Fibroblast of the conjunctiva (primary cell): ENCODE measurements at places on chromosomes 3 and 15.

- no peak for DNase-seq
These were observed 29.8 kb upstream of the CPB1 start for GRCh38 chr3:148797795-148798194.

GRCh38 chr3:179702271-179702947 is 49.6 kb downstream of the USP13 start:
- no peak for DNase-seq

DNA sequence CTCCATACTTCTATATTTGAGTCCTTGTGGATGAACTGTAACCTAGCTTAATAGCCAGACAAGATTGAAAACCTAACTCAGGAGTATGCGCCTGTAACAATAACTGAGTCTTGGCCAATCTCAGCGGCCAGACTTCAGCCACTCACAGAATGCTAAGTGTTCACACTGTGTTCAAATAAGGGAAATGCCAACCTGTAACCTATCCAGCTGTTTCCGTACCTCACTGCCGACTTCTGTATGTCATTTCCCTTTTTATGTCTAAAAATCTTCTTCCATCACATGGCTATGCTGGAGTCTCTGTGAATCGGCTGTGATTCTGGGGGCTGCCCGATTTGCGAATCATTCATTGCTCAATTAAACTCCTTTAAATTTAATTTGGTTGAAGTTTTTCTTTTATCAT is 169.2 kb downstream of the NFKBIZ start:
- no peak for DNase-seq

DNA sequence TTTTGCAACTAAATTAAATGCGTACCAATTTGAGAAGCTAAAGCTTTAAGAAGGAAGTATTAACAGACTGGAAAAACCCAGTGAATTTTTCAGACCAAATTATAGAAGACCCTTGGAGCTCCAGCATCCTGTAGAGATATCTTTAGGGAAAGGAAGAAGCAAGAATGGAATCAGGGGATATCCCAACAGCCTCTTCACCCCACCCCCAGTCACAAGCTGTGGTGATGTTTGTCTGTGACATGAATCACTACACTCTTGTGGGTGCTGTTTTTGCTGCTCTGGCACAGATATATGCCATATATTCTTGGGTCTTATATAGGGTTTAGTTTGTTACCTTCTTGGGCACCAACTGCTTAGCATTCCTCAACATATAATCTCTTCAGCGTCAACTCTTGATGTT is 78.5 kb upstream of the BCL6 start:
- no peak for DNase-seq

GRCh38 chr3:146491303-146491702 is 21.9 kb upstream of the PLSCR2 start:
- no peak for DNase-seq

DNA sequence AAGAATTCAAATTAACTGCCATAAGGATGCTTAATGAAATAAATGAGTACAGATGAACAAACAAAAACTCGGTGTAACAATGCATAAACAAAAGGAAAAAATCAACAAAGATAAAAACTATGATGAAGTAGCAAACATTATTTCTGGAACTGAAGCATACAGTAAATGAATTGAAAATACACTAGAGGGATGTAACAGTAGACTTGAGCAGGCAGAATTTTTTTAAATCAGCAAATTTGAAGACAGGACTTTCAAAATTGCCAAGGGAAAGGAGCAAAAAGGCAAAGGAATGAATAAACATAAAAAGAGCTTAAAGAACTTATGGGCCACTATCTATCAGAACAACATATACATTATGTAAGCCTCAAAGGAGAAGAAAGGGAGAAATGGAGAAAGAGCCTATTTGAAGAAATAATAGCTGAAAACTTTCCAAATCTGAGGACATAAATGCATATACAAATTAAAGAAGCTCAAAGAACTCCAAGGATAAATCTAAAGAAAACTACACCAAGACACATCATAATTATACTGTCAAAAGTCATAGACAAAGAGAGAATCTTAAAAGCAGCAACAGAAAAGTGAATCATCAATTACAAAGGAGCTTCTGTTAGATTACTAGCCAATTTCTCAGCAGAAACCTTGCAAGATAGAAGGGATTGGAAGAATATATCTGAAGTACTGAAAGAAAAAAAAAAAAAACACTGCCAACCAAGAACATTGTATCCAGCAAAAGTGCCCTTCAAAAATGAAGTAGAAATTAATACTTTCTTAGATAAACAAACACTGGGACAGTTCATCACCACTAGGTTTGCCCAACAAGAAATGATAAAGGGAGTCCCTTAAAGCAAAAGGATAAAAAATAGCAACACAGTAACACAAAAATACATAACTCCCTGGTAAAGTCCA is 15.5 kb downstream of the TOP2B start:
- DNase-seq: no peak

GRCh38 chr3:119359476-119360326 is 65.5 kb downstream of the ARHGAP31 start:
- no peak for DNase-seq

GRCh38 chr3:136671921-136672320 is 80.3 kb downstream of the STAG1 start:
- DNase-seq: no peak

DNA sequence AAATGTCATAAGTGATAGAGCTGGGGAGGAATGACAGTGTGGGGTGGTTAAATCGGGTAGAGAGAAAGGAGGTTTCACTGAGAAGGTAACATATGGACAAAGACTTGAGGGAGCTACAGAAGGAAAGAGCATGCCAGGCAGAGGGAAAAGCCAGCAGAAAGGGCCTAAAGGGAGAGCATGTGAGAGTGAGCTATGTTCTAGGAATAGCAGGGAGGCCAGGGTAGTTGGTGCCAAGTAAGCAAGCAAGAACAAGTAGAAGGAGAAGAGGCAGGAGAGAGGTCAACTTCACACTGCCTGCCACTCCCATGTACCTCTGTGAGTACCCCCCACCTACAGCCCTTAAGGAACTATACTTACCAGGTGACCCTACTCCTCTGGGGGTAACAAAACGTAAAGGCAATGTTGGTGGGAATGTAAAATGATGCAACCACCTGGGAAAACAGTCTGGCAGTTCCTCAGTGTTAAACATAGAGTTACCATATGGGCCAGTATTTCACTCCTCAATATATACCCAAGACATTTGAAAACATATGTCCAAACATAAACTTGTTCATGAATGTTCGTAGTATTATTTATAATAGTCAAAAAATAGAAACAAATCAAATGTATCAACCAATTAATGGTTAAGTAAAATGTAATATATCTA is 67.6 kb downstream of the SFMBT1 start:
- no peak for DNase-seq

GRCh38 chr15:100824211-100824610 is 55.4 kb upstream of the ALDH1A3 start:
- no peak for DNase-seq

DNA sequence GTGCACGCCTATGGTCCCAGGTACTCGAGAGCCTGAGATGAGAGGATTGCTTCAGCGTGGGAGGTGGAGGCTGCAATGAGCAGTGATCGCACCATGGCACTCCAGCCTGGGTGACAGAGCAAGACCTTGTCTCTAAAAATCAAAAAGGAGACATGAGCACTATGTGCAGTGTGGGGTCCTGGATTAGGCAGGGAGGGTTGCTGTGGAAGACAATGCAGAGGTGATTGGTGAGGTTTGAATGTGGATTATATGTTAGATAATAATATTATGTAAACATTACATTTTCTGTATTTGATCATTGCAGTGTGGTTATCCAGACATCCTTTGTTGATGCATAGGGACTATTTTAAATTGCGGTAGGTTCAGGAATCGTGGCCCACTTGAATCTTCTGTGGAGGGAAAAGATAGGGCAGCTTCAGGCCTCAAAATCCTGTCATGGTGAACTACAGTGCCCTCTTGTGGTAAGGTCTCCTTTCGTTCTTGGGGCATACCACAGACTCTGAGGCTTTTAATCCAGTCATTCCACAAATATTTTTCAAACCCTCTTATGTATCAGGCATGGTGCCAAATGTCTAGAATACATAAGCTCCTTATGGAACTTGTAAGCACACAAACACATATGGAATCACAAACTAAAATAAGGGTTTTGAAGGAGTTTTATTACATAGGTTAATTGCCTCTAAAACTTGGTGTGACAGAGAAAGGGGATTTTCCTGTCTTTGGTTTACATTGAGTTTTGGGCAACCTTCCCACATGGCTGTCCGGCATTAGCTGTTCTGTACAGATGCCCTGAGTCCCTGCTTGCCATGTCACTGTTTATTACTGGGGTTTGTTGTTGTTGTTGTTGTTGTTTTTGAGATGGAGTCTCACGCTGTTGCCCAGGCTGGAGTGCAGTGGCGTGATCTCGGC is 37.7 kb downstream of the GPD1L start:
- DNase-seq: peak; percentile 89

GRCh38 chr3:123401836-123402530 is 46.9 kb downstream of the ADCY5 start:
- DNase-seq: no peak

DNA sequence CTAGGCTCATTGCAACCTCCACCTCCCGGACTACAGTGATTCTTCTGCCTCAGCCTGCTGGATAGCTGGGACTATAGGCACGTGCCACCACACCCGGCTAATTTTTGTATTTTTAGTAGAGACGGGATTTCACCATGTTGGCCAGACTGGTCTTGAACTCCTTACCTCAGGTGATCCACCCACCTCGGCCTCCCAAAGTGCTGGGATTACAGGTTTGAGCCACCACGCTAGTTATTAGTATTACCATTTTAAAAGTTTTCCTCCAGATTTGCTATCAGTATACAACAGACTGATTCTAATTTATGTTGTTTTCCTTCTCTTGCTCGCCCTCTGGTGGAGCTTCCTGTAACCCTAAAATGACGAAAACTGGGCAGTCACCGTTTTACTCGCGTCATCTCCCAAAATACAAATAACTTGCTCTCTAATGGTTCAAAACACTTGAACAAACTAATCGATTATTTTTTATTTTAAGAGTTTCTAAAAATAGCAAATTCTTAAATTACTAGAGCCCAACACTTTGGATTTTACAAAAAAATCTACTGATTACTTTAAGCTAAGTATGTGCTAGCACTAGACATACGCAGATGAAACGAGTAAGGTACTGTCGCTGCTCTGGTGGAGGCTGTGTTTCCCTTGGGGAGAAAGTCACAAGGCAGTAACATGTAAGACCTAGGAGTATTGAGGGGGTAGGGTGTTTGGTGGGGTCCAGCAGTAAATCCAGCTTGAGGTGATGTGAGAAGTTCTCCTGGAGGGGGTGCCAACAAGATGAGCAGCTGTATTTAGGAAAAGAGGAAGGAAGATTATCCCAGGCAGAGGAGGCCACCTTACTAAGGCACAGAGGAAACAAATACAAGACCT is 203.3 kb downstream of the MBNL1 start:
- peak; percentile 40 for DNase-seq

DNA sequence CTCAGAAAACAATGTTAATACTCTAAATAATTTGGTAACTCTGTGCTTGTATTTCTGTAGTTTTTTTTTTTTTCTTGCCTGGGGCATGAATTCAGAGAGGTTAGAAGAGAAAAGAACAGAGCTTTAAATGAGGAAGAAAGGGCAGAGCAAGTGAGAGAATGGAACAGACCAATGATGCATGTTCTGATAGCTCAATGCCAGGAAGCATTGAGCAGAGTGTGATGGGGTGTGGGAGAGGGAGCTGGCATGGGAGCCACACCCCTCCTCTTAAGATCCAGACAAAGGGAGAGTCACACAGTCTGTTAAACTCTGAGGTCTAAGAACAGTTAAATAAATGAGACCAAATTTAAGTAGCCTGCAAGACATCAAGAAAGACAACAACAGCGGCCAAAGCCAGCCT is 538.6 kb downstream of the TUSC7 start:
- no peak for DNase-seq

- no peak for DNase-seq
These were observed 88.9 kb downstream of the SUCNR1 start for GRCh38 chr3:151962352-151962751.

GRCh38 chr15:38541026-38541425 is 23.6 kb downstream of the RASGRP1 start:
- DNase-seq: no peak

GRCh38 chr15:39474657-39475056 is 106.2 kb upstream of the THBS1 start:
- DNase-seq: no peak

DNA sequence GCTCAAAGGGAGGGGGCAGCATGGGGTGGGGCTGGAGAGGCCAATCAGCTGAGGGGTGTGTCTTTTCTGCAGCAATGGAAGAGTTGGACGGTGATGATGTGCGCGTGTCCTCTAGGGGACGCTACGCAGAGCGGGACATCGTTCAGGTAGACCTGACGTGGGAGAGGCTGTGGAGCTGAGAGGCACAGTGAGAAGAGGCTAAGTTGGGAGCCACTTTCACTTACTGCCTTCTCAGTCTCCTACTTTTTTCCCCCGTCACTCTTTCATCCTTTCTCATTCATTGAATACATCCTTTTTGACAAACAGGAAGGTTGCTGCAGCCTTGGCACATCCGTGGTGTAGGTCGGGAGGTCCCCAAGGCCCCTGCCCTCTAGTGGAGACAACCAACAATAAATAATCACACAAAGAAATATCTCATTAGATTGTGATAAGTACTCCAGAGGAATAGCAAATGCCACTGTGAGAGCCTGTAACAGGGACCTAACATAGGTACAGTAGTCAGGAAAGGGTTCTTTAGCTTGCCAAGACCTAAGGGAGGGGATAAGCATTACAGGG is 4.4 kb upstream of the BRPF1 start:
- no peak for DNase-seq

- DNase-seq: no peak
These were observed 7.7 kb downstream of the SLCO3A1 start for GRCh38 chr15:91861223-91861622.

DNA sequence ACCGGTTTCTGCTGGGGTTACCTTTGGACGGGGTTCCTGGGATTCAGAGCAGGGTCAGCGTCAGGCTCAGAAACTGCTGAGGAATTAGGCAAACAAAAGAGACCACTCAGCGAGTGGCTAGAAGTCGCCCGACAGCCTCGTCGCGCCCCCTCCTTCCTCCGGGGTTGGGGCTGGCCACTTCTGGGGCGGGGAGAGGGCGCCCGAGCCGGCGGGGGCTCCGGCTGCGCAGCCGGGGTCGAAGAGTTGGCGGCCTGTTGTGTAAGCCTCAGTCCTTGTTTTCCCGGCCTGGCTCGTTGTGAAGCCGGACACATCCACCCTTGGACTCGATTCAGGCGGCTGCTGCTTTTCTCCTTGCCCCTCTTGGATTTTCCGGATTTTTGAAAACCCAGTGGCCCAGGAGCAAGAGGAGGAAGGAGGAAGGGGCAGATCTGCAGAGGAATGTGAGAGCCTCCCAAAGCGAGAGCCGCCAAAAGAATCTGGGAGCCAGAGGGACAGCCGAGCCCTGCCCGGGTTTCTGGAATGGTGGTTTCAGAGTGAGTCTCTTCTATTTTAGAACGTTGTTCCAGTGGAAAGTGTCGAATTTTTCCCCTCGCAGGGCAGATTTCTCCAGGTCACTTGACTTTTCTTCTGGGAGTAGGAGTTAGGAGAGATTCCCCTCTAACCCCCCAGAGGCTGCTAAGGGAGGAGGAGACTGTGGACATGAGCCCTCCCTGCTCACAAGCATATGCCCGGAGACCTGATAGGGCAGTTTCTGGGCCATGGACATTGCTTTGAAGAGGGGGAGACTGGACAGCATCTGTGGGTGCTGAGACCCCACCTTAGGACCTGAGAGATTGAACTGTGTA is 666 bp downstream of the SNX33 start:
- DNase-seq: no peak

GRCh38 chr15:80978685-80979329 is 10.8 kb downstream of the MESD start:
- no peak for DNase-seq
